ENCODE measurements at places on chromosomes 13 and 19. TPM values are rescaled to one million over a fixed set of nuclear protein-coding genes. Genes with fewer than 3 reads are reported as not detected.

Gene ZSCAN4
- not detected for polyA plus RNA-seq

Gene MCEMP1
- polyA plus RNA-seq, result not detected

Gene CPAMD8
- polyA plus RNA-seq, result 1.0 TPM

Gene VAV1
- not detected for polyA plus RNA-seq

Gene PRTN3
- not detected for polyA plus RNA-seq

Gene RASL11A
- 1.2 TPM for polyA plus RNA-seq

Gene GIPC3
- polyA plus RNA-seq, result 0.26 TPM

Gene SYT3
- polyA plus RNA-seq, result 0.94 TPM

Gene FFAR2
- polyA plus RNA-seq, result not detected

Gene FRY
- 1.4 TPM for polyA plus RNA-seq

Gene CABP5
- polyA plus RNA-seq, result not detected

Gene SHISA2
- polyA plus RNA-seq, result not detected

Gene ZNF682
- polyA plus RNA-seq, result 1.7 TPM

Gene PSG11
- 0.08 TPM for polyA plus RNA-seq

Gene RDH8
- polyA plus RNA-seq, result not detected

Gene TMPRSS9
- not detected for polyA plus RNA-seq

All from SK-N-SH (cell line).